ENCODE measurements at places on chromosomes 6 and 20.

- DNase-seq, result no peak
These were observed 916 bp upstream of the SUN5 start for GRCh38 chr20:33005132-33005566.

DNA sequence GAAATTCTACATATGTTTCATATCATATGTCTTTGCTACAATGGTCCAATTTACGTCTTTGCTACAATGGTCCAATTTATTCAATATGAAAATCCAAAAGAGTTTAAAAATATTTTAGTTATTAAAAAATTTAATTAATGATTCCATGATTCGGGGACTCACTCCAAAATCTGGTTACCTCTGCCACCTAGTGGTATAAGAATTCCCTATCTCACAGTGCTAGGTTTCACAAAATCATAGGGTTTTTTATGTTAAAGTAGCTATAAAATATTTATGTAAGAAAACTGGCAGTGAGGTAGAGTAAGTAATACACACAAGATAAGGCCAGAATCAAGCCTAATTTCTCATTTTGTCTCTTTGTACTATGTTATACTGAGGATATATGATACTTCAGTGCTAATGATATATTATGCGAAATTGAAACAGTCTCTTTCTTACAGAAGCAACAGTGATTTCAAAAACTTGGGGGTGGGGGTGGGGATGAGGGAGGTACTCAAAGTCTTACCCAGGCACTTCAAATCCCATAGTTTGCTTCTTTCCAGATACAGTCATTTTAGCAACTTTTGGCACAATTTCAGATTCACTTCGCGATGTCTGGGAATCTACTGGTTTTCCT is 52.3 kb downstream of the HBS1L start:
- DNase-seq, result peak; percentile 41

DNA sequence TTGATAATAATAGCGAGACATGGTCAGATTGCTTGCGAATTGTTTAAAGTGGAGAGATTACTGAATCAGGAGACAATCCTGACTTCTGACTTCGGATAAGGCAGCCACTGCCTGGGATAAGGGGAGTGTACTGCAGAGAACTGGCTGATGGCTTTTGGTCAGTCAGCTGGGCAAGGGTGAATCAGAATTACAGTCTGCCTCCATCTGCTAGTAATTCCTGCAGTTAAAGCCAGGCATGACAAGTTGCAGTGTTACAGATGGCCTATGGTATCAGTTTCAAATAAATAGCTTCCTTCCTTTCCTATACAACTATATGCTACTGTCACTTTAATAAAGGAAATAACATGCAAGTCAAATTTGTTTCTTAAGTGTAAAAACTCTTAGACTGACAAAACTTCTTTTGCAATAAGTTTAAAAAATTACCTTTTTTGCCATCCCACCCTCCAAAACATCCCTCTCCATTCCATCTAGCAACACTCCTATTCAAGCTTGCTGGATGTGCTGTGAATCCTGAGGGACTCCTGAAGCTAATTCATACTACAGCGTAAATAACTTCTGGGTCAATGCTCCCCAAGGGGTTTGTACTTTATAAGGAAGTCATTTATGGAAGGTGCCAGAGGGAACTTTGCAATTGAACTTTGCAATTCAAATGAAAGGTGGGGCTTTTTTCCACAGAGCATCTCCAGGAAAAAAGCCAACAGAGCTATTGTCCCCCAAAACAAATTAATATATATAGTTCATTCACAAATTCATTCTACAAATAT is 245.2 kb downstream of the ADGRB3 start:
- DNase-seq, result no peak

GRCh38 chr6:117389227-117390057 is 36.3 kb downstream of the ROS1 start:
- no peak for DNase-seq

DNA sequence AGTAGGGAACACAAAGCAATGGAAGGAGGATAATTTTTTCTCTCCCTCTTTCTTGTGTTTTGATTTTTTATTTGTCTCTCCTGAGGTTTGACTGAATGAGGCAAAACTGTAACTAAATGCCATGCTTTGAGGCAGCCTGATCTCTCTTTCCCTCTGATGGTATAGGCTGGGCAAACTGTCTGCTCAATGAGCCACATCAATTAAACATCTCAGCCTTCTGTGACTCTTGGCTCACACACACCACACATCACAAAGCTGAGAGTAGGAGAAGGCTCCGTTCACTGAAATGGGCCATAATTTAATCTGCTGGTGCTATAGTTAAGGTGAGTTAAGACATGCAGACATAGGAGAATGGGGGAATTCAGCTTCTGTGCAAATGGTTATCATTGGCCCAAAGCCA is 28.1 kb upstream of the SCGN start:
- no peak for DNase-seq

DNA sequence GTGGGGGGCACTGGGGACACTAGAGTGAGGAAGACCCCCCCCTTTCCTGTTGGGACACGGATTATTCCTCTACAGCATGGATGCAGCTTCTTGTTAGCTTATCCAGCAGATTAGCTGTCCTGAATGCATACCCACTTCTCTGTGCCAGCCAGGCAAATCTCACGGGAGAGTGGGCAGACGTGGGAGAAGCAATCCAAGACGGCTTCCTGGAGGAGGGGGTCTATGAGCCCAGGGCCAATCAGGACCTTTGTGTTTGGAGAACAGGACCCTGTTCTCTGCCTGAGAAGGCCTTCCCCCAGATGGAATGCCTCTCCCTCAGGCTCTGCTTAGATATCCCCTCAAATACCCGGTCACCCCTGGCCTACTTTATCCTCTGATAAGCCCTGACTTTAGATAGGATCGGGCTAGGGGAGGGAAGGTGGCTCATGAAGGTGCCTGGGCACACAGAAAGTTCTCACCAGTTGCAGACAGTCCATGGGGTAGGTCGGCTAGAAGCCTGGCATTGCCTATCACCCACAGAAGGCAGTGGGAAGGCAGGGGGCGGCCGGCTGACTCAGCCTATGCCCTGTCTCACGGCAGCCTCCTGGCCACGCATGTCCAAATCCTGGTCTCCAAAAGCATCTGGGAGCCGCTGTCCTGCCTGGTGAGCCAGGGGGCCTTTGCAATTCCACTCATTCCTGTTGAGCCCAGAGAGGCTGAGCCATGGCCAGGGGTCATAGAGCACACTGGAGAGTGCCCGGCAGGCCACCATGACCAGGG is 34.7 kb downstream of the SUN5 start:
- DNase-seq, result no peak

- no peak for DNase-seq
These were observed 10.9 kb downstream of the TFB1M start for GRCh38 chr6:155303361-155303870.

DNA sequence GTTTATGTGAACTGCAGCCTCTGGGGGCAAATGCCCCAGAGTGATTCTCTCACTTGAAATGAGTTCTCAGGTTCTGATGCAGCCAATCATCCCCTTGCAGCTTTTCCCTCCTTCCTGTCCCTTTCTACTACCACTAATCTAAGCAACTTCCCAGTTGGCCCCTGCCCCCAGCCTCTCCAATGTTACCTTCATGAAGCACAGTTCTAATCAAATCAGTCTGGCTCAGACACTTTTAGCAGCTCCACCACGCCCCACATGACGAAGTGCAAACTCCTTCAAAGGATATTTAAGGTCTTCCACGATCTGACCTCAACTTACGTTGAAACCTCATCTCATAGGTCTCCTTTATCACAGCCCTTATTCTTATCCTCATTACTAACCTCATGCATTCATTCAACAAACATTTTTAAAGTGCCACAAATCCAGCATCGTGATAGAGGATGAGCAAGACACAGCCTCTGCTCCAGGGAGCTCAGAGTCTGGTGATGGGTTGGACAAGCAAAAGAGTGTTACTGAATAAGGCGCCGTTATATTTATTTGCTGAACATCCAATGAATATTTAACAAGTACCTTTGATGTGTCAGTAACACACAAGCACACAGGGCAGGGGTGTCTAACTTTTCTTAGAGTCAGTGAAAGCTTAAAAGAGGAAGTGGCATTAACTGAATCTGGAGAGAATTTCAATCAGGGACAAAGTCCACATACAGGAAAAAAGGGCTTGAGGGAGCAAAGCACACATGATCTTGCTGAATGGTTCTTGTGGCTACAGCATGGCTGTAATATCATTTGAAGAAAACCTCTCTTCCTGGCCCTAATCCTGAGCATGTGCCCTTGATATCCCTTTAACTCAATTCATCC is 20.4 kb upstream of the DTNBP1 start:
- no peak for DNase-seq

DNA sequence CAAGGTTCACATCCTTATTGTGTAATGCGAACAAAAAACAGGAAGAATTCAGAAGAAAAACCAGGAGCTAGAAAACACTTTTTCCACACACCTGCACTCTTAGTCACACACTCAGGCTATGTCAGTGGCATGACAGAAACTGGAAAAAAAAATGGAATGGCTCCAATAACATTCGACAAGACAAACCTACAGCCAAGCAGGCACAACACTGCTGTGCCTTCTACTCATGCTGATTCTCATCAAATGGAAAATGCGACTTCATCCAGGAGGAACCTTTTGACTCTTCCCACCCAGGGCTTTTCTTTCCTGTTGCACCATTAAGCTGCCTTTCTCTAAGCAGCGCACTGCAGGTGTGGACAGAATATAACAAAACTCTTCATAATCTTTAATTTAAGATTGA is 163.2 kb upstream of the BTBD3 start:
- DNase-seq, result no peak

GRCh38 chr6:33856655-33857054 is 52.9 kb upstream of the MLN start:
- no peak for DNase-seq

GRCh38 chr20:3013771-3014170 is 29.7 kb upstream of the GNRH2 start:
- DNase-seq, result no peak

- no peak for DNase-seq
These were observed 230.8 kb downstream of the CD83 start for GRCh38 chr6:14348389-14348788.

DNA sequence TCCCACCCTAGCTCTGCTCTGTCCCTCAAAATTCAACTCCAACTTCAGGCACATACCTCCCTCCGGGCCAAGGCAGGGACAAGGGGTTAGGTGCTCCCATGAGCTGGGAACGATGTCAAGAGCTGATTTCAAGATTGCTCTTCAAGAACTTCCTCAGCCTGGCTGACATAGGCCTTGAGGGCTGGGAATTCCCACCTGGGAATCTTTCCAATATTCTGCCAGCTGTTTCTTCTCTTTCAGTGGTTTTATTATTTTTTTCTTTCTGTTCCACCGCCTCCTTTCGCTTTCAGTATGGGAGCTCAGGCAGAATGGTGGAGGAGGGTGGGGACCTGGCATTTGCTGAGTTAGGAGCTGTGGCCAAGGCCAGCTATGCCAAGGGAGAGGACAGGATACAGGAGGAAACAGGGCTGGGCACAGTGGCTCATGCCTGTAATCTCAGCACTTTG is 33.7 kb downstream of the SRSF3 start:
- peak; percentile 38 for DNase-seq

GRCh38 chr6:75993236-75994162 is 79.0 kb downstream of the IMPG1 start:
- DNase-seq, result no peak

DNA sequence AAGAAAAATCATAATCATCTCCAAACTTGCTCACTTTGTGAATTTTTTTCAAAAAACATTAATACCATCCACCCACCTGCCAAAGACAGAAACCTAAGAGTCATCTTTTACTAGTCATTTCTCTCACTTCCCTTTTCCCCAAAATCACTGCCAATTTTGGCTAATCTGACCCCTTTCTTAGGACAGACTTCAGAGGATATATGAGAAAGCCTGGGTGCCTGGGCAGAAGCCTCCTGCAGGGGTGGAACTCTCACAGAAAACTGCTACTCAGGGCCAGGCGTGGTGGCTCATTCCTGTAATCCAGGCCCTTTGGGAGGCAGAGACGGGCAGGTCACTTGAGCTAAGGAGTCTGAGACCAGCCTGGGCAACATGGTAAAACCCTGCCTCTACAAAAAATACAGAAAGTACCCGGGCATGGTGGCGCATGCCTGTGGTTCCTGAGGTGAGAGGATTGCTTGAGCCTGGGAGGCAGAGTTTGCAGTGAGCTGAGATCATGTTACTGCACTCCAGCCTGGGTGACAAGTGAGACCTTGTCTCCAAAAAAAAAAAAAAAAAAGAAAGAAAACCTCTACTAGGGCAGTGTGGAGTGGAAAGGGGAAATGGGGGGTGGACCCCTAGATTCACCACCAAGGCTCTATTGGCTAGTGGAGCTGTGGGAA is 3.8 kb downstream of the DEK start:
- DNase-seq, result no peak

DNA sequence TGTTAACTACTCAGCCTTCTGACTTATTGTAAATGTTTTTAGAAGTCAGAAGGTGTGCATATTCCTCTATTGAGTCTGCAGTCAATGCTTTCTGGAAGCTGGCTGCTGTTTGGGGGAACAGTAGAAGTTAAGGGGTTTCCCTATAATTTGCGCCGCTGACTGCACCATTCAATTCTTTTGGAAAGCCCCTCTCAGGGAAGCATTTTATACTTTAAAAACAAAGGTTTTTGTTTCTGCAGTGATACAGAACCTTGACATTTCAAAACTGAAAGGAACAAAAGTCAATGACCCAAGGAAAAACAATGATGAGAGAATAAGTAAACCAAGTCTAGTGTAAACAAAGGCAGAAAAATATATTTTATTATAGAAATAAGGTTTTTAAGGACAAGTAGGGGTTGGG is 120.8 kb upstream of the TNFAIP3 start:
- DNase-seq, result no peak

- peak; percentile 61 for DNase-seq
These were observed 826 bp upstream of the PYGB start for GRCh38 chr20:25247000-25247517.

DNA sequence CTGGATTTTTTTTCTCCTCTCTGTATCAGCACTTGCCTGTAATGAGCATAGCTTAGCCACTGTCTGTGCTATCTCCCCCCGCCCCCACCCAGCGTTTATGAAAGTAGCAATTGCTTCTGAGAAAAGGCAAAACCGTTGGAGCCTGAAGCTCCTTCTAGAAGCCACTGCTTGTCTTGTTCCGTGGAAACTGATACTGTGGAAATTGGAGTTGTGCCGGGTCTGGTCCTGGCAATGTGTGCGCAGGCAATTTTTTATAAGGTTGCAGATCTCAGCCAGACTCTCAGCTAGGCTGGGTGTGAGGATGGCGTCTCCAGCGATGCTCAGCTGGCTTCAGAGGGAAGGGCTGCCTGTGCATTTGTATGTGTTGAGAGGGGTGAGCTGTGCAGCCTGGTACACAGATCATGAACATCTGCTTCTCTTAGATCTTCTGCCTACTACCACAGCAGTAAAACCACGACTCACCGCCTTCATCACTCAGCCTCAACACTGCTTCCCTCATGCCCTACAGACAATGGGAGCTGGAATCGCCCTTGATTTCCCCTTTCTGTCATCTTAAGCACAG is 72.4 kb upstream of the GTSF1L start:
- no peak for DNase-seq
